ENCODE measurements at places on chromosomes 7 and 10. TPM values are rescaled to one million over a fixed set of nuclear protein-coding genes. Genes with fewer than 3 reads are reported as not detected.
A peak's percentile ranks its signal among the peaks of the same experiment; 100 is the strongest.

DNA sequence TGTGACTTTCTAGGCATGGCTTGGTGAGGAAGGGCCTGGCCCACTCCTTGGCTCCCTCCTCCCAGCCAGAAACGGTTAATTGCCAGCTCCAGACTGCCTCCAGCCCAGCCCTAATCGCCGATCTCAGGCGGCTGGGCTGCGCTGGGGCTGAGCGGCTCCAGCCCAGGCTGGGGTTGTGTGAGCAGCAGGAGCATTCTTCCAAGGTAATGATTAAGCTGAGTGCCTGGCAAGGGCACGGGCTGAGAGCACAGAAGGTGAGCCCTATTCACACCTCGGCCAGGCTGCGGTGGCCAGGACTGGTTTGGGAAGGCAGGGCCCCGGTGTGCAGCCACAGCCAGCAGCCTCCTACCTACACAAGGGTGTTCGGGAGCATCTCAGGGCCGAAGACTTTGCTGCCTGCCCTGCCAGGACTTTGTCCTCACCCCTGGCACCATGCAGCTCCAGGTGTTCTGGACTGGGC lies at the start of gene TMEM72:
TSS of gene TMEM72 (plus strand) at position 257 of the 460 bp plus-strand sequence. CDS start at position 433, 176 bp downstream.
- no peak for DNase-seq

- no peak for DNase-seq
Measured at GRCh38 chr7:80908360-80908797, 10.5 kb downstream of the SEMA3C start.

DNA sequence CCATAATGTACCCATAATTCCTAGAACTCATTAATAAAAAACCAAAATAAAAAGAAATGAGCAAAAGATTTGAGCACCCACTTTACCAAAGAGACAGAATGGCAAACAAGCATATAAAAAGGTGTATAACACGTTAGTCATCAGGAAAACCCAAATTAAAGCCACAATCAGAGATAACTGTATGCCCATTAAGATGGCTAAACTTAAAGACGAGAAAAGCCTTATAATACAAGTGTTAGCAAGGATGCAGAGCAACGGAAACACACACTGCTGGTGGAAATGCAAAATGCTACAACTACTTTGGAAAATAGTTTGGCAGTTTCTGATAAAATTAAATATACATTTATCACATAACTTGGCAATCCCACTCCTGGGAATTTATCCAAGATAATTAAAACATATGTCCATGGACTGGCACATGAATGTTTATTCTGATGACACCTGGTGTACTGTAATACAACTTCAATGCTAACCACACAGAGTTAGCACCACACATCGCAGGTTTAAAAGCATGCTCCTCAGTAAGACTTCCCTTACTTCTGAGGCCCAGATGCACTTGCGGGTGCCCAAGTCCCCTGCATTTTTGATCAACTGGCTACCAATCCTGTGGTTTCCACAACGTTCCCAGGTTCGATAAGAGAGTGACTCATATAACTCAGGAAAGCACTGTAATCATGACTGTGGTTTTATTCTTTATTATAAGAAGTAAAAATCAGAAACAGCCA lies 158.6 kb downstream of the SNX13 start:
- DNase-seq = no peak

DNA sequence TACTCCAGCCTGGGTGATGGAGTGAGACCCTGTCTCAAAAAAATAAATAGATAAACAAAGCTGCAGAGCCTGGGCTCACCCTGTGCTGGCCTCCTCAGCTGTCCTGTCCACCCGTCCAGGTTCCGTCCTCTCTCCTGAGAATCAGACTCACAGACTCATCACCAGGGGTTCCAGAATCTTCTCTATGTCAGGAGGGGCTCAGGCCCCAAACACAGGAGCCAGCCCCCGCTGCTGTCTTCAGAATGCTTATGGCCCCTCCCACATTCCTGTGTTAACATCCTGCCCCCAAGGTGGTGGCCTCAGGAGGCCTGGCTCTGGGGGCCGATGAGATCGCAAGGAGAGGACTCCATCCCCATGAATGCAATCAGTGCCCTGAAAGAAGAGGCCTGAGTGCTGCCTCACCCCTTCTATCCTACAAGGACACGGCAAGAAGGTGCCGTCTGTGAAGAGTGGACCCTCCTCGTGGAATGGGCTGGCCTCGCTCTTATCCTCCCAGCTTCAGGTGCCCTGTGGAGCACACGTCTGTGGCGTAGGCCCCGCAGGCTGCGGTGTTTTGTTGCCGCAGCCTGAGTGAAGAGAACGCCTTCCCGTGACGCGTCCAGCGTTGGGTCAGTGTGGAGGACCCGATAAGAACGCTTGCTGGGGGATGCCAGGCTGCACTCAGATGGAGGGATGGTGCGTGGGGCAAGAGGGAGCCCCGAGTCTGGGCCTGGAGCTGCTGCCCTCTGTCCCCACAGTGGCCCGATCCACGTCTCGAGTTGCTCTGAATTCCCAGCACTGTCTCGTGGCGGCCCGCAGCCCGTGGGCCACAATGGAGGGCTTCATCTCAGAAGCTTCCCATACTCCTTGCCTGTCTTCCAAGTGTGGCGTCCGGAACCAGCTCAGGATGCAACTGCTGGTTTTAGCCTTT lies 77.1 kb downstream of the INPP5A start:
- no peak for DNase-seq

GRCh38 chr10:132494866-132495630 lies 42.5 kb upstream of the INPP5A start:
- no peak for DNase-seq

DNA sequence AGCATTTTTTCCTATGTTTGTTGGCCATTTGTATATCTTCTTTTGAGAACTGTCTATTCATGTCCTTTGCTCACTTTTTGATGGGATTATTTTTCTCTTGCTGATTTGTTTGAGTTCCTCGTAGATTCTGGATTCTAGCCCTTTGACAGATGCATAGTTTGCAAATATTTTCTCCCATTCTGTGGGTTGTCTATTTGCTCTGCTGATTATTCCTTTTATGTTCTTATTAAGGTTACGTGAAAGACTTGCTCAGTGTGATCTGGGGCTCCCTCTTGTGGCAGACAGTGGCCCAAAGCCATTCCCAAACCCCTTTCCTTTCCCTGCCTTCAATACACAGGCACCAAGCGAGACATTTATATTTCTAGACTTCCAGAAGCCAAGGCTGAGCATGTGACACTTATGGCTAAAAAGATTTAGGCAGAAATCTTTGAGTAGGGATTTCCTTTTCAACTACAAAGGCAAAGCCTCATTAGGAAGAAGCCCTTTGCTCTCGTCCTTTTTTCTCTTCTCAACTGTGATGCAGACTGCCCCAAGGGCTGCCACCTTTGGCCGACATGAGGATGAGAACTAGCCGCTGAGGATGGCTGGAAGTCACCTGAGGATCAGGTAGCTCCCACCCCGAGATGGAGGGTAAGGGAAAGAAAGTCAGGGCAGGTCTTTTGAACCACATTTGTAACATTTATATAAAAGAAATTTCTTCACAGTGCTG lies 23.6 kb downstream of the ST8SIA6 start:
- peak; percentile 72 for DNase-seq

DNA sequence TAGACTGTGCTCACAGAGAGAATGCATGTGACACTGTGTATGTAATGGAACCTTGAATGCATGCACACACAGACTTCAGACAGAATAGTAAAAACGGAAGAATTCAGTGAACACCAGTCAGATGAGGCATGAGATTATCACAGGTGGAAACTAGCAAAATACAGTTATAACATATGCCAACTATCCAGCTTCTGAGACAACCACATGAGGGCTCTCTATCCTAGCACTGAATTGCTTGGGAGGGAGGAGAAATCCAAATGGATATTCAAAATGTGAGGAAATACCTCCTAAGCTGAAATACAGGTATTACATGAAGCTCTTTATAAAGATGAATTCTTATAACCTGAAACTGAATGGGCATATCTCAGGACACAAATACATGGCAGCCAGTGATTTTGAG lies 30.6 kb downstream of the GARS1 start:
- DNase-seq = no peak

- no peak for DNase-seq
Measured at GRCh38 chr10:92567952-92568600, 5.8 kb downstream of the IDE start.

GRCh38 chr7:73504920-73505319 lies 17.2 kb downstream of the BAZ1B start:
- no peak for DNase-seq

DNA sequence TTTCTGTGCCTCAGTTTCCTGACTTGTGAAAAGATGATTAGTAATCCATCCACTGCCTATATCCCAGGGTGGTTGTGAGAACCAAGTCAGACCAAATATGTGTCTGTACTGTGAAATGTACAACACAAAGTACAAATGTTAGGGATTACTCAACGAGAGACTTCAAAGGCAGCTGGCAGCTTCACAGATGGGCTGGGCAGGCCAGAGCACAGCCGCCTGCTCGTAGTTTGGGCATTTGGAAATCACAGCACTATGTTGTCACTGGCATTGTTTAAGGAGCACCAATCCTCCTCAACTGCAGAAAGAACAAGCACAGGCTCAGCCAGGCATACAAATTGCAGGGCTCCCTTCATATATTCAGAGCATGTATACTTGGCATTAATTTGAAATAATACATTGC lies 64.5 kb upstream of the C10orf90 start:
- no peak for DNase-seq

DNA sequence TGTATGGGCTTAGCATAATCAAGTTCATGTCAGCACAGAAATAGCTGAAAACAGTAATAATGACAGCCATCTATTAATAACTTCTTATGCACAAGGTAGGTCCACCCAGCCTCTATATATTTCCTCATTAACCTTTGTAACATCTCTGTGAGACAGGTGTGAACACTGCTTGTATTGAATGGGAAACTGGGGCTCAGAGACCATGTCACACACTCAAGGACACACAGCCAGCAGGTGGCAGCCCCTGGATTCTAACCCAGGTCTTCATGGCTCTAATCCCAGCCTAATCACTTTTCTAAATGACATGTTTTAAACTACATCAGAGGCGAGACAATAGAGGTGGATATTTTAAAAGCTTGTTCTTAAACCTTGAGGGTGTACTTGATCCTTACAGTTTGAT lies 591.4 kb downstream of the PARD3 start:
- no peak for DNase-seq

DNA sequence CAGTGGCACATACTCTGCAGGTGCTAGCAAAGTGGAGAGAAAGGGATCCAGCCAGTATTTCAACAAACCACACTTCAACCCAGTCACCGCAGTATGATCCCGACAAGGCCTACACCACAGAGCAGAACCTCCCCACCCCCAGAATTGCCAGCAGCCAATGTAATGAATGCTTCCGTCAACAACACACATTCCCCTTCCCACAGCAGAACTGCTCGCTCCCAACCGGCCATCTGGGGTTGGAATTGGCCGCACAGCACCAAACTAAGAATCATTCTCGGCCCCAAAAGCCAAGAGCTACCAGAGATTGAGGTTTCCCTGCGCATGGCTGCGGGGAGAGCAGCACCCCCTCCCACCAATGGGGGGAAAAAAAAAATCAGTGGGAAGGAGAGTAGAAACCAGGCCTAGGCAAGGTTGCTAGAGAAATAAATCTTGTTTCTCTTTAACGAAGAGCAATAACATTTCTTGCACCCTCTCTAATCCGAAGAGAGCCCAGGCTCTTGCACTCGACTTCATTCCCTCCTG lies 1.1 kb downstream of the WASL start:
- DNase-seq = peak; percentile 43

- no peak for DNase-seq
Measured at GRCh38 chr10:91705948-91706670, 73.2 kb upstream of the PPP1R3C start.

DNA sequence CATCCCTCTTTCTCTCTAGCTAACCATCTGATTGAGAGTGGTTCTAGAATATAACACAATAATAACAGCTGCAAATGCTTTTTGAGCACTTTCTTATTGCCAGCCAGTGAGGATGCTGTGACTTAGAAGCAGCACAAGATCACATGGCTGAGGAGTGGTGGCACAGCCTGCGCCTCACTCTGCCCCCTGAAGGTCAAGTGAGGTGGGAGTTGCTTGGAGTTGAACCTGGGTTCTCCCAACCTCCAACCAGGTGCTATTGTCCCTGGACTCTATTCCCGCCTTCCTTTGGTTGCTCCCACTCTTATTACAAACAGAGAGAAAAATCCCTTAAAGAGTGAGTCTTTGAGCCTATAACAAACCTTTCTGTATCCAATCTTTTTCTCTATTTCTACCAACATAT lies 280.3 kb upstream of the PODXL start:
- DNase-seq = no peak

DNA sequence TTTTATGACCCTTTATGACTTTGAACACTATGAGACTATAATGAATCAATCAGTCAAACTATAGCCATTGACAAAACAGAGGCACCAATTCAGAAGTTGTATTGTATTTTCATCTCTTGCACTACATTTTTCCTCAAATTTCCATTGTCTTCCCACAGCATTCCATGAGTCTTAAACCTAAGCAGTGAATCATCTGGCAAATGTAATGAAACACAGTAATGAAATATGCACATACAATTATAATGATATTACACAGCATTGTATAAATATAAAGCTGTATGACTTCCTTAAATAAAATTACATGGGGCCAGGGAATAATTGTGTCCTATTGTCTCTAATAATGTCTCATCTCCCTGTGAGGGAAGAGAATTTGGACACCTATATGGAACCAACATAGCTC lies 45.0 kb downstream of the VWDE start:
- no peak for DNase-seq

DNA sequence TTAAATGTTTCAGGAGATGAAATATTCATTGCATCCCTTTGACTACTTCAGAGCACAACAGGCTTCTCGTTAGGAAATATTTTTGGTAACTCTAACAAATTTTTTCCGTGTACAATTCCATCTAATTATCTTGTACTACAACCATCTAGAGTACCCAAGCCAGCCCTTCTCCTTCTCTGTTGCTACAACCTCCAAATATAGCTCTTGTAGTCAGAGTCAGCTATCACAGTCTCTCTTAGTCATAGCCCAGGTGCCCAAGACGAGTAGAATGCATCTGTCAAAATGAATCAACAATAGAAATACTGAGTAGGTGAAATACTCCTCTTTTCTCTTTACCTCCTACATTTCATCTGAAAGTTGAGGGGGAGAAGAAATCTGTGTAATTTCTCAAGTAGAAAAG lies 74.0 kb downstream of the INHBA start:
- DNase-seq = no peak

- DNase-seq = no peak
Measured at GRCh38 chr10:65940105-65940504, 985.7 kb upstream of the LRRTM3 start.

- DNase-seq = peak; percentile 64
Measured at GRCh38 chr7:33903791-33904680, 1.3 kb upstream of the BMPER start.

- DNase-seq = no peak
Measured at GRCh38 chr7:165661-166337, 26.6 kb upstream of the FAM20C start.

DNA sequence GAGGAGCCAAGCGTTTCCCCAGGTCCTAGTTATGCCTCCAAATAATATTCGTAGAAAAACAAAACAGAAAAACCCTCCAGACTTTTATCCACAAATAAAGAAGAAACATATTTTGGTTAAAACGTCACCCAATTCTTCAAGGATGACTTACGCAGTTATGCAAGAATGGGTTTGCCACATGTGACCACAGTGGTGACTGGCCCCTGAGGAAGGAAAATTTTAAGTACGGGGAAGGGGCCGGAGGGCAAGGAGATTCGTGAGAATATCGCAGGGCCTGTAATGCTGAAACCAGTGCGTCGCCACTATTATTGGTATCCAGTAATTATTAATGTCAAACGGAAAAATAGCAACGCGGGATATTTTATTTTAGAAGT lies 537 bp upstream of the MRPS24 start:
- DNase-seq = peak; percentile 70

The CHAT gene
- not detected for total RNA-seq

The SLC16A9 gene
- 6.5 TPM for total RNA-seq

The PRR15 gene
- 0.20 TPM for total RNA-seq

The DGKI gene
- 1.5 TPM for total RNA-seq

The ACHE gene
- 9.8 TPM for total RNA-seq

The ANKRD2 gene
- 6.4 TPM for total RNA-seq

Data from skin of body (tissue), 3 donors.